ENCODE measurements at places on chromosomes 2 and 18.

DNA sequence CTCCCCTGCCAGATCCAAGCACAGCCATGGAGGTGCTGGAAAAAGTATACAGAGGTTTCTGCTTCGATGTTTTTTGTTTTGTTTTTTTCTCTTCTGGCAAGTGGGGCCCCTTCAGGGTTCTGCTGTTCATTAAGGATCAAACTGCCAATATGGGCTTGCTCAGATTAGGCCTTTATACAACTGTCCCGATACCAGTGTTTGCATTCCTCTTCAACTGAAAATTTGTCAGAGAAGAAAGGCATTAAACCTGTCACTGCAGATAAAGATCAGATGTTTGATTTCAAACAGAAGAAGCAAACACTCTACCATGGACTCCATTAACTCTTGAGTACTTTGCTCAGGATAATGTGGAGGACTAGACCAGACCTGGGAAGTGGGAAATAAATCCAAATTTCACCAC, 396.0 kb upstream of the SMIM21 start:
- peak; percentile 86 for DNase-seq

DNA sequence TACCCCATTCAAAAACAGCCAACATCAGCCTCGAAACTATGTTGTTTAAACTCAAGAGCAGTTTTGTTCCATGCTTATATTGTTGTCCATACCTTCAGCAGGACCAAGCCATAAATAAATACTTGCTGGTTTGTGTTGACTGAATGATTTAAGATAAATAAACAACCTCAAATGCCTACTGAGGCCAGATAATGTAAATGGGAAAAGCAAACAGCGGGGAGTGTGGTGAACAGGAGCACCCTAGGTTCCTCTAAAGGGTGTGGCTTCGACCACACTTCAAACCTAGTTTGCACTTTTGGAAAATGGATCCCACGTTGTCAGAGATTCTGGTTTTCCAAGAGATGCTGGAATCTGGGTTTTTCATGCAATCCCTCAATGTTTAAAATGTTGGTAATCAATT, 1.7 kb upstream of the PMAIP1 start:
- no peak for DNase-seq

DNA sequence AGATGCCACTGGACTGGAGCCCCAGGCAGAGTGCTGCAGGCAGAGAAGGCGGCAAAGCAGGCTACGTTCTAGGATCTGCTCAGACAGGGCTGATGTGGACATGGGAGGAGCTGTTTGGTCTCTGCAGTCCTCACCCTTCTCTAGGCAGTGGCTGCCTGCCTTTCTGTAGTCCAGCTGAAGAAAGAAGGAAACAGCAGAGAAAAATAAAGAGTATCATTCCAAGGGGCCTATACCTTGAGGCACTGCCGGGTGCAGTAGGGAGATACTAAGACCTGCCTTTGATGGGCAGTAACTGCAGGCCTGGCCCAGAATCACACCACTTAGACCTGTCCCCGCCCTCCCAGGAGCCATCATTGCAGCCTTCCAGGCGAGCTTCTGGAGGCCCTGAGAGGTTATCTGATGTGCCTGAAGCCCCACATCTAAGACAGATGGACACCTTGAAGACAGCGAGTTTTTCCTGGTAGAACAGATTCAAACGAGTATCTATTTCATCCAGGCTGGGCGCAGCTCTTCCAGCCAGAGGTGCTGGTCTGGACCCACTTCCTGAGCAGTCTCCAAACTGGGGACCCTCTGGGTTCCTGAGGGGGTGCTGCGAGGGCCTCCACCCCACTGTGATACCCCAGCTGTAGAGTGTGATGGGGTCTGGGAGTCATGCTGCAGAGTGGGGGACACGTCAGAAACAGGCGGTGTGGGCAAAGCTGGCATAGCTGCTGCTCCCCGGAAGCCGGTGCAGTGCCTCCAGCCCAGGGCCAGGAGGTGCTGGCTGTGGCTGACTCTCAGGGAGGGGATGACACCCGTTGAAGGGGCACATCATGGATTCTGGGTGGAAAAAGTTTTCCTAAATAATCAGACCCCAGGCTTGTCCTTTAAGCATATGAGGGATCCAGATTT, 87.3 kb upstream of the OTOS start:
- no peak for DNase-seq

DNA sequence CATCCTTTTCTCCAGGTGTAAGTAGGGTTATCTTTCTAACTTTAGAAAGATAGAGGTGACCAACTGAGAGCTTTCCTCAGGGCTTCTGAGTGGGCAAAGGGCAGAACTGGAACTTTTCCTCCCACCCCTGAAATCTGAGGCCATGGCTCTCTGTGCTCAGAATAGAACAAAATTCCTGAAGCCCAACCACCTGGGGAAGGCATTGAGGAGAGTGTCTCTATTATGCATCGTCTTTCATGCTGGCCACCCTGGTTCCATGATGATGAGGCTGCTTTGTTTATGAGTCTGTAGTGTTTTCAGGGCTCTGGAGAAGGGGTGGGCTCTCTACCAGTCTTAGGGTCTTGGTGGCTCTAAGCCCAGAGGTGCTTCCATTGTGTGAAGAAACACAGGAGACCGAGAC, 30.7 kb upstream of the IL1R1 start:
- no peak for DNase-seq

DNA sequence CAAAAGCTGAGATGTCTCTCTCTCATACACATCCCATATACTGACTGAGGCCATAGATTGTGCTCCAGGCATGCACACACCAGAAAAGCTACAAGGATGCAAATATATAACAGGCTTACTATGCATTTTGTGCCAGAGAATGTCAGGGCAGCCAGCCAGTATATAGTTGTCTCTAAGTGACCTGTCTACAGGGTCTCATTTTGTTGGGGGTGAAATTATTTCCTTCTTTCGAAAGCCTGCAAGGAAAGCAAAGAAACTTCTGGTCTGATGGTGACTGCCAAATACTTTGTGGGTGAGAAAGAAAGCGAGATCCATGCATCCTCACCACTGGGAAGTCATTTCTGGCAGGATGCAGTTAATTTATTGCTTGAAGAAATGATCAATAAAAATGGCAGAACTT, 70.2 kb downstream of the CDCA7 start:
- DNase-seq, result no peak

GRCh38 chr18:54679318-54680149, 88.5 kb downstream of the DYNAP start:
- DNase-seq, result peak; percentile 11

GRCh38 chr2:796141-796985, 119.2 kb upstream of the TMEM18 start:
- no peak for DNase-seq

DNA sequence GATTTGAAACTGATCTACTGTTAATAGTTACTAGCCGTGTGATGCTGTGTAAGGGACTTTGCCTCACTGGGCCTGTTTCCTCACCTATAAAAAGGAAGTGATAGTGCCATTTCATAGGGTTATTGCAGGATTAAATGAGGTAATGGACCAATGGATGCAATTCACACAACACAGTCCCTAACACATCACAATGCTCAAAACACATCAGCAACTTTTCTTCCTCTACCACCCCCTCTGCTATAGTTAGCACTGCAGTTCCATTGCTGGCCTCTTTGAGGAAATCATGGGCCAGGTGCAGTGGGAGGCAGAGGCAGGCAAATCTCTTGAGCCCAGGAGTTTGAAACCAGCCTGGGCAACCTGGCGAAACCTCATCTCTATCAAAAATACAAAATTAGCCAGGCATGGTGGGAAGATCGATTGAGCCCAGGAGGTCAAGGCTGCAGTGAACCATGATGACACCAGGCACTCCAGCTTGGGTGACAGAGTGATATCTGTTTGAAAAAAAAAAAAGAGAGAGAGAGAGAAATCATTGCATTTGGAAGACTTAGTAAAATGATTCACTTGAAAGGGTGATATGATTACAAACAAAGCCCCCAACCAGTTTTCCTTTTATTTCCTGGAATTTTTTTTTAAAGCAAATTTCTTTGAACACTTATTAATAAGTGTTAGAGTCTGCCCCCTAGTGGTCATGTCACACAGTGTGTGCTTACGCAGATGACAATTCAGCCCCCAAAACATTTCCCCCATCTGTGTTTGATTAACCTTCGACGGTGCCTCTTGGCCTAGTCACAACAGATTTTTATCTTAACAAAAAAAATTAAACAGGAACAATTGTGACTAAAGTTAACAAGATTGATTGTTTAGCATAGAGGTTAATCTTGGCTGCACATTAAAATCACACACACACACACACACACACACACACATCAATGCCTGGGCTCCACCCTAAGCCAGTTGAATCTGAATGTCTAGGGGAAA, 88.6 kb upstream of the BCL11A start:
- no peak for DNase-seq

DNA sequence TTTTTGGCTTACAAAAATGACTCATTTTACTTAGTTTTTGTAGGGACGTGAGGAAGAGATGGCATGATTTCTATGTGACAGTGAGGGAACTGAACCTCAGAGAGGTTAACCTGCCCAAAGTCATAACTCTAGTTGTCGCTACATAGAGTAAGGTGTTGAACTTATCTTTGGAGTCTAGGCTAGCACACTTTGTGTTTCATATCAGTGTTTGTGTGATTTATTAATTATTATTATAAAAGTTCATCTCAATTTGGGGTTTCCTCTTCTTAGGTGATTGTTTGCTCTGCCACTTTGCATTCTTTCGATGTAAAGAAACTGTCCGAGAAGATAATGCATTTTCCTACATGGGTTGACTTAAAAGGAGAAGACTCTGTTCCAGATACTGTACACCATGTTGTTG, 28.3 kb downstream of the DDX1 start:
- DNase-seq, result no peak

GRCh38 chr2:48180557-48180956, 274.3 kb upstream of the FBXO11 start:
- no peak for DNase-seq

GRCh38 chr2:88574445-88574844, 52.8 kb downstream of the EIF2AK3 start:
- no peak for DNase-seq

- peak; percentile 86 for DNase-seq
These were observed 147.8 kb downstream of the SATB2 start for GRCh38 chr2:199309973-199310372.

GRCh38 chr2:239716009-239716408, 309.1 kb downstream of the NDUFA10 start:
- no peak for DNase-seq

- peak; percentile 59 for DNase-seq
These were observed 141.2 kb downstream of the SETBP1 start for GRCh38 chr18:44821924-44822323.

- no peak for DNase-seq
These were observed 13.8 kb upstream of the KCNF1 start for GRCh38 chr2:10897956-10898355.

DNA sequence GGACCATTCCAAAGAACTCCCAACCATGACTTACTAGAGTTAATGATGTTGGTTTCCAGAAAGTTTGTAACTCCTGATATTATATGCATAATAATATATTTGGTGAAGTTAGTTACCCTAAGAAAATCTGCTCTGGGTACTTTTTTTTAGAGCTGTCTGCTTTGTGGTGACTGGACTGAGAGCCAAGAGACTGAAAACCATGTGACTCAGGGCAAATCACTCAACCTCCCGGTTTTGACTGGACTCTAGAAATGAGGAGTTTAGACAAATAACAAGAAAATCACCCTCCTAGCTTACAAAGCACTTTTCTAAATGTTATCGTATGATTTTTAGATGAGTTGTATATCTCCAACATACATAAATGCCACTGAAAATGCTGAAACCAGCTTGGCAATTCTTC, 138.3 kb upstream of the RND3 start:
- no peak for DNase-seq

DNA sequence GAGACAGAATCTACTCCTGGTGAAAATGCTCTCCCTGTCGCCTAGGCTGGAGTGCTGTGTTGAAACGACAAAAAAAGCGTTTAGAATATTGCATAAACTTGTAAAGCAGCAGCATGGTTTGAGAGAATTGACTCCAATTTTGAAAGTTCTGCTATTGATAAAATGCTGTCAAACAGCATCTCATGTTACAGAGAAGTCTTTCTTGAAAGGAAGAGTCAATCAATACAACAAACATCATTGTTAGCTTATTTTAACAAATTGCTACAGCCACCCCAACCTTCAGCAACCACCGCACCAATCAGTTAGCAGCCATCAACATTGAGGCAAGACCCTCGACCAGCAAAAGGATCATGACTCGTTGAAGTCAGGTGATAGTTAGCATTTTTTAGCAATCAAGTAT, 6.9 kb downstream of the C2orf76 start:
- DNase-seq, result no peak

GRCh38 chr2:207405150-207405549, 124.6 kb upstream of the CREB1 start:
- no peak for DNase-seq

GRCh38 chr2:181407171-181407570, 50.0 kb upstream of the ITGA4 start:
- DNase-seq, result no peak

DNA sequence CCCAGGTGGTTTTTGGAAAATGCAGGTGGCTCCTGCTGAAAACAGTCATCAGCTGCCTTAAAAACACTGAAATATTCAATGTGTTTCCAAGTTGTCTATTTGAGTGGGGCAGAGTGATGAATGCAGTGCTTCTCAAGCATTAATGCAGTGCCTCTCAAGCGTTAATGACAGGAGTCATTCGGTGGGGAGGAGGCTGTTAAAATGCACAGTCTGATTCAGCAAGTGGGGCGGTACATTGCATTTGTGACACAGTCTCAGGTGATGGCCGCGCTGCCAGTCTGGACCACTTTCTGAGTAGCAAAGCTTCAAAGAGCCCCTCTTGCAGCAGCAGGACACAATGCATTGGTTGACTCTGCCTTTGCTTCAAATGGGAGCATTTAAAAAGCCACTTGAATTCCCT, 231.4 kb upstream of the RGPD4 start:
- no peak for DNase-seq

DNA sequence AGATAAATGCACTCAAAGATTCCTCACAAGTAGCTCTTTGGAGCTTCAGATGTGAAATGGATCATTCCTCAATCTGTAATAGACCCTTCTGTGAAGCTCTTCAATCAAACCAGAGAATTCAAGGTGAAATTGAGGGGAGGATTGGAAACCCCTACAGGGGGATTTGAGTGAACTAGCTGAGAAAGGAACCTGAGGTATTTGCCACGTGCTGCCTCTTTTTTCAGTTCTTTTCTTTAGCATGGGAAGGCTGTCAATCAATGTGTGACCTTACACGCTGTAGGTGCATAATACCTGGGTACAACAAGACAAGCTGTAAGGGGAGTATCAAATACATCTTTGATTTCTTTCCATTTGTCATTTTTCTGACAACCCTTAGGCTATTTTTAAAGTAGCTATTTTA, 46.5 kb upstream of the ZEB2 start:
- DNase-seq, result no peak

DNA sequence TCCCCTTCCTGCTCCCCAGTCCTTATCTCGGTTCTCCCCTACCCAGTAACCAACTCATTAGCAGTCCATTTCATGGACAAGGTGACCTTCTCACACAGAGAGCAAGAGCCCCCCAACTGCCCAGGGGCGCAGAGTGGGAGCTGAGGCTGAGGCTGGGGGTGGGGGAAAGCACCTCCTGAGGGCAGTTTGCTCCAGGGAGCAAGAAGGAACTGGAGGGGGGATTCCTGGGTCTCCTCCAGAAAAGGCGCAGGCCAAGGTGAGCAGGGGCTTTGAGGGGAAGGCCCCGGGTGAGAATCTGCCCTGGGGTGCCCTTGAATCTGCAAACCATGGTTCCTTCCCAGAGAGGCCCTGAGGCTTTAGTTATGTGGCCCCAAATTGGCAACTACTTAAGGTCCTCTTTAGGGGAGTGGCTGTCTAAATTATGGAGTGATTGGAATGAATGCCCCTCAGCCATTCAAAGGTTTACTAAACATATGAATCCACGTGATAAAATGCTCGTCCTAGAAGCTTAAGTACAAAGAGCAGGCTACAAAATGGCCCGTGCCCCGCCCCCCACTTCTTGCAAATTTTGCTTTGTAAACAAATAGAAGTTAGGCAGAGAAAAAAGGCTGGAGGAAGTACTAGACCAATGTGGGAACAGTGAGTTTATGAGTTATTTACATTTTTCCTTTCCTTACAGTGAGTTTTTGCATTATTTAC, 123.5 kb upstream of the HS6ST1 start:
- DNase-seq, result no peak
